ENCODE measurements at places on chromosomes 12 and 14.

DNA sequence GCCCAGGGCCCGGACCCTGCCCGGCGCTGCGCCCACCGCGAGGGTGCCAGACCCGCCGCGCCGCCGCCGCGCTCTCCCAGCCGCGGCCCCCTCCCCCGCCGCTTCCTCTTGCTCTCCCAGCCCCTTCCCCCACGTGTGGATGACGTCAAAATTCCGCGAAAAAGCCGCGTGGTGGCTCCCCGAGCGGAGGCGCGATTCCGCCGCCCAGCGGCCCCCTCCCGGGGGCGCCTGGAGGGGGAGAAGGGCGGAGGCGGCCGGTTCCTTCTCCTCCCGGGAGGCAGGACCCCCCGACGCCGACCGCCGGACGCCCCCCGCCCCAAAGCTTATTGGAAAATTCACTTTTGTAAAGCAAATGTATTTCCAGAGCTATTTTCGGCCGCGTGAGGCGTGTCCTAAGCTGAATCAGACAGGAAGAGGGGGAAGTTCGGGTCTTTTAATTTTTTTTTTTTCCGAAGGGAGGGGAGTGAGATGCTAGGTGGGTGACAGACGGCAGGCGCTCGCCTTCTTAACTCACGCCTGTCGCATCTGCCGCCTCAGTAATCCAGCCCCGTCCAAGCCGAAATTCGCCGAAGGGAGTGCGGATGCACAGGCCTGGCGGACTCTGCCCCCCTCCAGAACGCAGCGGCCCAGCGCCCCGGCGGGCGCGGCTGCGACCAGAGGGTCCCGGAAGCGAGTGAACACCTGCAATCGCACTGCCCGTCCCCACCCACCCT is 4.1 kb upstream of the CCND2 start:
- DNase-seq: no peak

GRCh38 chr14:89491711-89492381 is 74.8 kb upstream of the FOXN3 start:
- no peak for DNase-seq

- no peak for DNase-seq
These were observed 437.3 kb downstream of the MED13L start for GRCh38 chr12:115840159-115840558.

DNA sequence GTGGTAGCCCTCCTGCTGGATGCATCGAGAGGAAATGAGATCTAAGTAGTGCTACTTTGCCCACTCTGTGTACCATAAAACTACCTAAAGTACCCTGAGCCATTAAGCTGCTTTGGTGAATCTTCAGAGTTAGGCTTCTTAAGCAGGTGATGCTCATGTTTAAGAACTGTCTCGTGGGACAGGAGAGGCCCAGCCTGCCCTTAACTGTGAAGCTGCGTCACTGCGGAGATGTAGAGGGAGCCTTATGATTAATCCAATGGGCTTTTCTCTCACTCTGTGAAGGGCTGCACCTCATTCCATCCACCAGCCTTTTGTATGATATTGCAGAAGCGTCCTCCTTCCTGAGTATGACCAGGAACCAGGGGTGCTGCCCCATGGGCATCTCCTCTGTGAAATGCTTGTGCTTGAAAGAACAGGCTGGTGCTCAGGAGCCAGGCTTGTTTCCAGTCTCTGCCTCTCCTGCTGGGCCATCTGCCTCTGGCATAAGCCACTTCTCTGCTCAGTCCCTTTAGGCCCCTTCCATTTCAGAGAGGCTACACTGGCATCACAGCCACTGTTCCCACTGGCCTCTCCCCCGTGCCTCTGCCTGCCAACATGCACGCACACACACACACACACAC is 6.8 kb upstream of the CCDC177 start:
- no peak for DNase-seq

GRCh38 chr12:10293570-10294227 is 14.0 kb upstream of the KLRD1 start:
- no peak for DNase-seq

DNA sequence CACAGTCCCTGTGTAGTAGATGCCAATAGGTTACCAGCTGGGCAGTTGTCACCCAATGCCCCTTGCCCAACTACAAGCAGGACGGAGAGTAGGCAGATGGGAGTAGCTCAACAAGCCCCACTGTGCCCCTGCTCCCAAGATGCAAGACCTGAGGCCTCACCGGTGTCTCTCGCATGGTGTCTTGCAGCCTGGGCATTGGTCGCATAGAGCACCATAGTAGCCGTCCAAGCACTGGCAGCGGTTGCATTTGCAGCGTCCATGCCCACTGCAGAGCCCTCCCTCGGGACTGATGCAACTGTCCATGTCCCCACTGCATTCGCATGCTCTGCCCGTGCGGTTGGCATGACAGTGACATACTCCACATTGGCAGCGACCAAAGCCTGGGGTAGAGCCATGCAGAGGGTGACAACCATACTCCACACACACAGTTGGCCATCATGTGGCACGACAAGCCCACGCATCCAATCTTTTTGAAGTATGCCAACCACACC is 11.9 kb upstream of the CSAD start:
- DNase-seq: no peak

- DNase-seq: no peak
These were observed 50.6 kb downstream of the DAAM1 start for GRCh38 chr14:59239022-59239421.

DNA sequence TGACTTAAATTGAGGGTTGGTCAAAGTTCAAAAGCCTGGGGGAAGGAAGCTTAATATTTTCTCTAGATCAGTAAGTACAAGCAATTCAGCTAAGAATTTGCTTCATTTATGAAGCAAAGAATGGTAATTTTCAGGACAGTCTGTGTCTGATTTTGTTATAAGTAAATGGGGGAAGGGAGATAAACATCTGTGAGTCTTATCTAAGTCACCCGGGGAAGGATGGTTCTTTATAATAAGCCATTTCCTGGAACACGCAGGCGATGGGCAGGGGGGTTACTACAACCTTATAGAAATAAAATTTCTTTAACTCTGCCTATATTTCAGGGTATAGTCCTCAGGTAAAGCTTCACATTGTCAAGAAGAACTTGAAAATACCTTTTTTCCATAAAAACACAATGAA is 42.9 kb downstream of the HELB start:
- DNase-seq: no peak

GRCh38 chr12:124684971-124685688 is 117.7 kb upstream of the NCOR2 start:
- no peak for DNase-seq

- DNase-seq: no peak
These were observed 141.4 kb downstream of the PHLDA1 start for GRCh38 chr12:75890141-75890540.

DNA sequence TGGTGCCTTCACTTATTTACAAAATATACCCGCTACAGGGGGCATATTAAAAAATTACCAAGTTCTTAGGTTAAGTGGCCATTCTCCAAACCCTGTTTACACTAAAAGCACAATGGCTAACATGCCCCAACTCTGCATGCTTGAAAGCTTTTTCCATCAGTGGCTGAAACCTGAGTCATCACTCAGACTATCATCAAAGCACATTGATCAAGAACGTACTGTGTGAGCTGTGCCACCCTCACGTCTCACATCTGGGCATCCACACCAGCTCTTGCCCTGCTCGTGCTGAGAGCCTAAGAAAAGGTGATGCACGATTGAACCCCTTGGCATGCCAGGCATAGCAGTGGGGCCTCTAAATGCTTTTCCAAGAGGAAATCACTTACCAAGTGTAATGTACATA is 13.2 kb downstream of the AQP6 start:
- DNase-seq: no peak

DNA sequence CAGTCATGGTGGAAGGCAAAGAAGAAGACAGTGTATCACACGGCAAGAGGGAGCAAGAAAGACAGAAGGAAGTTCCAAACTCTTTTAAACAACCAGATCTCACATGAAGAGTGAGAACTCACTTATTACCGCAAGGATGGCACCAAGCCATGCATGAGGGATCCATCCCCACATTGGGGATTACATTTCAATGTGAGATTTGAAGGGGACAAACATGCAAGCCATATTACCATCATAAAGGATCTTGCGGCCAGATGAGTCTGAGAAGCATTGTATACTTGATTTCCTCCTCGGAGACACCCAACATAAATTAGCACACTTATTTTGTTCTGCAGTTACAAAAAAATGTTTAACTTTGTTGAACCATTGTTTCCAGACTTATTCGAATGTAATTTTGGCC is 66.5 kb downstream of the TBK1 start:
- no peak for DNase-seq

DNA sequence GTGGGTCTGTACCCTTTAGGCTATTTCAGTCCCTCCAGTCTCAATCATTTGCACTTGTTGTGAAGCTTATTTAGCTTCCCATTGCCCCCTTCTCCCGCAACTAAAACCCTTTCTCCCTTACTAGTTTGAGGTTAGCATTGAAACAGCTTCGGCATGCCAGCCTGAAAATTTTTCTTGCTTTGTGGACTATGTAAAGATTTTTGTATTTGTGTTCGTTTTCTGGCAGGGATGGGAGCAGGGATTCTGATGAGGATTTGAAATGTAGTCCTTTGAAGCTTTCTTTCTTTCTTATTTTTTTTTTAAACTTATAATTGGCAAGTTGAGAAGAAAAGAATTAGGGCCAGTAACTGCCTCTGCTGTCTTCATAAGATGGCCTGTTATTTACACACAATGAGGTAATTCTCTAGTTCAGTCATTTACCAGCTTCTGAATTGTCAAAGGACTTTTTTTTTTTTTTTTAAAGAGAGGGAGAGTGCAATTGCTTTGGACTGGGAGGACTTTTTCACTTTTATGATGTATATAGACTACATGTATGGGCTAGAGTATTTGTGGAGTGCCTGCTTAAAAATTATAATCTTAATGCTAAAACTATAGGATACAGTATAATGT is 29.0 kb downstream of the PALS1 start:
- no peak for DNase-seq

DNA sequence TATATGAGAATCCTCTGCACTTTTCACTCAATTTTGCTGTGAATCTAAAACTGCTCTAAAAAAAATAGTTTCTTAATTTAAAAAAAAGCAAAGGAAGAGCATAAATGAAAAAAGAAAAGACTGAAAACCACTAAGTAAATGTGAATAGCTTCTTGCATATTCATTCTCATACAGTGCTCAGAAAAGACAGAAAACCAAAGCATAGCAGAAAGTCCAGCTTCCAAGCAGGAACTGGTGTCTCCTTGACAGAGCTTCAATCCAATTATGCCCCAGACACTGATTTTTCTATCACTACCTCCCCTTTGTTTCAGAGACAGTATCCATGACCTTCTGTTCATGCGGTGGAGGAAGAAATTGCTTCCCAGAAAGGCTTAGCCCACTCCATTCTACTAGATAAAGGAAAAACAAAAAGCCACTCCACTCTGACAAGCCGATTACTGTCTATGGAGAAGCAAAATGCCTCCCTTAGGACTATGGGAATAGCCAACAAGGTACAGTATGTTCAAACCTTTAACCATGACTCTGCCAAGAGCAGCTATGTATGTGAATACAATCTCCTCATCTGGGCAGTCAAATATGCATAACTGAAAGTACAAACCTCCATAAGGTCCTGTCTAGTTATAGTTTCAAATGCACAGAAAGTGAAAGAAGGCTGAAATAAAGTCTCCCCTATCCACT is 40.6 kb downstream of the ATF7 start:
- no peak for DNase-seq

- no peak for DNase-seq
These were observed 357.1 kb downstream of the RAD51B start for GRCh38 chr14:68176687-68177086.

- no peak for DNase-seq
These were observed 1.0 kb downstream of the CD9 start for GRCh38 chr12:6201213-6201608.

GRCh38 chr14:36627981-36628380 is 33.7 kb upstream of the PAX9 start:
- DNase-seq: no peak

DNA sequence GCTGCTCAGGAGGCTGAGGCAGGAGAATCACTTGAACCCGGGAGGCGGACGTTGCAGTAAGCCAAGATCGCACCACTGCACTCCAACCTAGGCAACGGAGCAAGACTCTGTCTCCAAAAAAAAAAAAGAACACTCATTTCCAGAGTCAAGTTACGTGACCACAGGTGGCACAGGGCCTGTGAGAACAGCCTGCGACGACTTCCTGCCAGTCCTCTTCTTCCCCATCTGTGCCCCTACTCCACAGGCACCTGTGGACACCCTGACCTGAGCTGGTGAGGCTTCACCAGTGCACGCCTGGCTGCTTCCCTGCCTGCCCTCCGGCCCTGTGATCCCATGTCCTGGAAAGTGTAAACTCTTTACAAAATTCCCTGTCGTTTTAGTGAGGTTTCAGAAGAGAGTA is 77.7 kb downstream of the PPP2R5C start:
- DNase-seq: no peak

GRCh38 chr14:51677266-51677665 is 25.6 kb downstream of the FRMD6 start:
- no peak for DNase-seq

DNA sequence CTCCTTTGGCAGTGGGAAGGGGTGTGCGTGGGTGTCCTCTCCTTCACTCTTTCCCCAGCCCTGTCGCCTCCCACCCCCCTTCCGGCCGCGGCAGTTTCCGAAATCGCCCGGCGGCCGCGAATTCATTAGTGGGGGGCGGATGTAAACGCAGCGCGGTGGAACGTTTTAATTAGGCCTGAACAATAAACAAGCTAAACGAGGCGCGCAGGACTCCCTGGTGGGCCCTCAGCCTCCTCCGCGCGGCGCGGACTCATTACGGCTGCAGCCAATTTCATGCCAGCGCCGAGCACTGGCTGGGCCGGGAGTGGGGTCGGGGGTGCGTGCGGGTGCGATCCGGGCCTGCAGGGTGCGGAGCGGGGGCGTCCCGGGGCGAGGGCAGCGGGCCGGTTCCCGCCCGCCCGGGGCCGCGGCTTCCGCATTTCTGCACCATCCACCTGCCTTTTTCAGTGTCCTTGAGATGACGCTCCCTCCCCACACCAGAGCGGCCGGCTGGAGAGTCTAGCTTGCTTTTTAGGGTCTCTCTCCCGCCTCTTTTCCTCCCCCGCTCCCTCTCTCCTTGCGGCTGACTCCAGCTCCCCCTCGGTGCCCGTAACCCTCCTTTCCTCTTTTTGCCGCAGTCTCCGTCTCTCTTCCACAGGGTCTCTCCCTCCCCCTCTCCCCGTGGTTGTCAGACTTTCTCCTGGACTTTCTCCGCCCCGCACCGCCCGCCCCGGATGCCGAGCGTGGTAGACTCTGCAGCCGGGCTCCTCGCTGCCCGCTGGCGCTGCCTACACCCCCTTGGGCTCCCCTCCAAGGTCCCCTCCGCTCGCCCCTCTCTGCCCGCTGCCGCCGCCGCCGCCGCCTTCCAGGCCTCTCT is at the start of gene CISTR:
Gene CISTR, minus strand, starts transcription at position 644 of the 856 bp plus-strand sequence.
- DNase-seq: no peak

DNA sequence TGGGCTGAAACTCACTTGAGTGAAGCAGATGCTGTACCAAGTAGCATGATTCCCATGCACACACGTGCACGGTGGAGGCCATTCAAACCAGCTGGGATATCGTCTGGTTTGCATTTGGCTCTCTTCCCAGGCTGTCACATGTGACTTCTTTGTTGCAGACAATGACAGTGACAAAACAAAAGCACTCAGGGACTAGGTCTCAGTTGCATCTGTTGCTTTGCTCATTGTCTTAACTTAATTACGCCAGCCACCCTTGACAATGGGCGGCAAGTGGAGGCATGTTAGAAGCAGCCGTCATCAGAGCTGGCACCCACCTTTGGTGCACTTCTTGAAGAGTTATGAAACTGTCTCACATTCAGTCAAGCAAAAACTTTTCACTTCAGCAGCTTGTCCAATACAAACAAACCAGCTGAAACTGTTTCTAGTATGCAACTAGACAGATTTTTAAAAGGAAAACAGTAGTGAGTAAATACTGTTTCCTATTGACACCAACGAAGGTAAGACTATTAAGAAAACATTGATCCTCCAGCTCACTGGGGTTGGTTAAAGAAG is 74.3 kb downstream of the IGF1 start:
- no peak for DNase-seq
